ENCODE measurements at places on chromosomes 2 and 18.

GRCh38 chr2:54042897-54043620 lies 72.3 kb upstream of the PSME4 start:
- DNase-seq, result no peak

DNA sequence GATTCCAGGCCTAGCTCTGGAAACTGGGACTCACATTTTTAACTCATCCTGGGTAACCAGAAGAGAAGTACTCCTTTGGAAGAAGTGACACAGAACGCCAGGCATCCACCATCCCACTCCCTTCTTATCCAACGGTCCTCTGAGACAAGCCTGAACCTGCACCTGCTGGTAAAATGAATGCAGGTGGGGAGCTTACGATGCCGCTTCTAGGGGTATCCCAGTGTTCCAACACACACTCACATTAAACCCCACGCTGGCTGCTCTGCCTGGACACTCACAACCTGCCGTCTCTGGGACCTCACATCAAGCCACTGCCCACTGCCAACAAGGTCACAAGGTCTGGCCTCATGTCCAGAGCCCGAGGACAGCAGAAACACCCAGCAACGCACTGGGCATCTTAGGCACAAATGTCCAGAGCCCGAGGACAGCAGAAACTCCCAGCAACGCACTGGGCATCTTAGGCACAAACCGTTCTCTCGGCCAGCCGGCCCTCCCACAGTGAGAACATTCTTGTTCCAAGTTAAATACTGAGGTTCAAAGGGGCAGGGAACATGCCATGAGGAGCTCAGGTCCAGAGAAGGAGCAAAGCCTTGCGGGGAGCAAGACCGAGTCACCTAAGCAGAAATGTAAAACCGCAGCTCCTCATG lies 9.9 kb downstream of the SLC66A2 start:
- DNase-seq, result no peak

DNA sequence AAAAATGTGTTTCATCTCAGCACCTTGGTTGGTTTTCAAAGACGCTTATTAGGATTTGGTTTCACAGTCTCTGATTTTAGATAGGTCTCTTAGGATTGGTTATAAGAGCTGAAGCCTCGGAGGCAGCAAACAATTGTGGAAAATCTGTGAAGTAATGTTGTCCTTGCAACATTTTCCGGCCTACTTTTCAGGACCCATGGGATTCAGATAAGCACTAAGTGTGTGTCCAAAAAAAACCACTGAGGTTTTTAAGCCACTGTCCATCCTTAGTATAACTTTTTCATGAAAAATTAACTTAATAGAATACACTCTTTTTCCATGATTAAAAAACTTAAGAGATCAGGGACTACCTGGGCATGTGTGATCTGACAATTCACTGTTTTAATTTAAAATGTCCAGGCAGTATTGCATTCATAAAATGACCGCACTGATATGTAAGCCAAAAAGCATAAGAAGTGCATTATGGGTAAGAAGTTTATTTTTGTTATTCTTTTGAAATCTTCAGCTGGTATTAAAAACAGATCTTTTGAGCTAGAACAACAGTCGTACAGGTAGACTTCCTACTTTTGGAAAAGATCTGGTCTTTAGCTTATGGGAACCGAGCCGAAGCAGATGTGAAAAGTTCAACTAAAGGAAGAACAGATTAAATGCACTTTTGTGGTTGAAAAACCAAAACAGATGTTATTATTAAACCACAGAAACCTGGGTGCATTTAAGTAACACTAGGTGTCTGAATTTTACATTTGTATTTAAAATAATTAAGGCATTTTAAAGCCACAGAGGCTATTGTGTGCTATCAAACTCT lies 479.4 kb upstream of the ZEB2 start:
- DNase-seq, result no peak

GRCh38 chr2:69716555-69717120 lies 25.3 kb upstream of the ANXA4 start:
- DNase-seq, result no peak

DNA sequence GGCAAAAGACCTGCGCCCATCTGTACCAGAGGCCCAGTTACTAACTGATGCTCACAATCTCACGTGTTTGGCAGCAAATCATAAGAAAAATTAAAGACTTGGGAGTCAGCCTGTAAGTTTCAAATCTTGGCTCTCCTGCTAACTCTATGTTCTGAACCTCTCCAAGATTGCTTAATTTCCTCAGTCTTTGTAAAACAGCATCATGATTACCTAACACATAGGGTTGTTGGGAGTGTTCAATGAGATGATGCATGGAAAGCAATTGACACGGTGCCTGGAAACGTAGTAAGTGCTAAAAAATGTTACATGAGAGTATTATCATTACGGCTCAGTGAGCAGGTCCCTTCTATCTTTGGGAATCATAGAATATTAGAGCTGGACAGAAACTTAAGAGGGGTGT lies 497.6 kb upstream of the TCF4 start:
- DNase-seq, result no peak

DNA sequence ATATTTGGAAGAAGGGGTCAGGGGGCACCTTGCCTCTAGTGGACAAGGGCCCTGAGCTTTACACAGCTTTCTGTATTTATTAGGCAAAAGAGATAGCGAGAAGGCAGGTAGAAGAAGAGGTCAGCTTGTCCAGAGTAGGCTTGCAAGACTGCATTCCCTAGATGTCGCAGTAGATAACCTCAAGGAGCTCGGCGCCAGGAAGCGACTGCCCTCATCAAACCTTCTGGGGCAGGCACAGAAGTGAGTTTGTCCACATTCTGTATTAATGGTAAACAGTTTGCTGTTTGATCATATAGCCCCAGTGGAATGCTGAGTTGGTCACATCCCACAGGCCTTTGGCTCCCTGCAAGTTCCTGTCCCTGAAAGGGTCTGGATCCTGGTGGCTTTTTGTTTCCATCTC lies 7.0 kb downstream of the CHCHD5 start:
- no peak for DNase-seq

GRCh38 chr2:51511002-51511401 lies 479.1 kb upstream of the NRXN1 start:
- DNase-seq, result no peak

- DNase-seq, result no peak
These were observed 4.0 kb downstream of the NT5DC4 start for GRCh38 chr2:112724591-112725525.

- DNase-seq, result no peak
These were observed 7.6 kb upstream of the NRXN1 start for GRCh38 chr2:51039581-51039980.

GRCh38 chr2:28901841-28902240 lies 7.4 kb downstream of the WDR43 start:
- DNase-seq, result no peak

DNA sequence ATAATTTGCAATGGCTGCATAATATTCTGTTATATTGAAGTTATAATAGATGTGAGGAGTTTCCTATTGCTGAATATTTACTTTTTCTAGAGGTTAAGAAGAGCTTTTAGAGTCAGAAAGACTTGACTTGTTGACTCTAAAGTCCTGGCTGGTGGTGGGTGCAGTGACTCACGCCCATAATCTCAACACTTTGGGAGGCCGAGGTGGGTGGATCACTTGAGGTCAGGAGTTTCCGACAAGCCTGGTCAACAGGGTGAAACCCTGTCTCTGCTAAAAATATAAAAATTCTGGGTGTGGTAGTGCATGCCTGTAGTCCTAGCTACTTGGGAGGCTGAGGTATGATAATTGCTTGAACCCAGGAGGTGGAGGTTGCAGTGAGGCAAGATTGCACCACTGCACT lies 33.9 kb upstream of the ATIC start:
- no peak for DNase-seq

- no peak for DNase-seq
These were observed 30.1 kb upstream of the ITGA6 start for GRCh38 chr2:172397148-172397834.

GRCh38 chr2:216687646-216688045 lies 7.7 kb downstream of the IGFBP5 start:
- no peak for DNase-seq
